ENCODE measurements at places on chromosomes 6 and 20.

DNA sequence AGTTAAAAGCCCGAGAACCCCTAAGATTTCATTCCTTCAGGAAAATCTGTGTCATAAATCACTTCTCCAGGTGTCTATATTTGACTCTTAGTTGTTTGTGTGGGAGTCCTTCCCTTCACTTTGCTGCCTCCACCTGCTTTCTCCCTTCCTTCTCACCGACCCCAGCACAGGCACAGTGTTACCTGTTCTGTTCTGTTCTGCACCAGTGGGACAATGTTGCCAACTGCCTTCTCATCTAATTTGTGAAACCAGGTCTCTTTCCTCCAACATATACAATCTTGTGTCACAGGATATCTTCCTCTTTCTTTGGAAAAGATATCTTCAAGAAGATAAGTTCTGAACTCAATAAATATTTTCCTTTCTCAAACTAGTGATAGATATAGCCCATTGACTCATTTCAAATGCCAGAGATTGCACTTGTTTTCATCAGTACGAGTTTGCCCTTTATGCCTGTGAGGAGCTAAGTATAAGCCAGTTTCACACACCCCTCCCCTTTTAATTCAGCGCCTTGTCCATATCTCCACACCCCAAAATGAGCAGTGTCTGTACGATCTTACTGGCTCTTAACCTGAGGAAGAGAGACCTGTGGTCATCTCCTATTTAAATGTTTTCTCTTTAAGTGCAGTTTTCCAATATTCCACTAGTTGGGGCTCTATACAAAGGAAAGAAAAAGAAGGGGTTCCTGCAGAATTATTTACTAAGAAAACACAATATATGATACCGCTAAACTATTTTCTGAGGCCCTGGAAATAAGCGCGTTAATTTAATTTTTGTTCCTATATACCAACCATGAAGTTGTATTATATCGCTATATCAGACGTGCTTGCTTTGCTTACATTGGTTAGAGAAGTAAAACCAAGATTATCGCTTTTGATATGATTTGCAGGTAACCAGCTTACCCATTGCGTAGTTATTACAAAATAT is 81.6 kb upstream of the PREP start:
- DNase-seq = peak; percentile 45

GRCh38 chr6:15522427-15522826 is 140.4 kb downstream of the DTNBP1 start:
- no peak for DNase-seq

DNA sequence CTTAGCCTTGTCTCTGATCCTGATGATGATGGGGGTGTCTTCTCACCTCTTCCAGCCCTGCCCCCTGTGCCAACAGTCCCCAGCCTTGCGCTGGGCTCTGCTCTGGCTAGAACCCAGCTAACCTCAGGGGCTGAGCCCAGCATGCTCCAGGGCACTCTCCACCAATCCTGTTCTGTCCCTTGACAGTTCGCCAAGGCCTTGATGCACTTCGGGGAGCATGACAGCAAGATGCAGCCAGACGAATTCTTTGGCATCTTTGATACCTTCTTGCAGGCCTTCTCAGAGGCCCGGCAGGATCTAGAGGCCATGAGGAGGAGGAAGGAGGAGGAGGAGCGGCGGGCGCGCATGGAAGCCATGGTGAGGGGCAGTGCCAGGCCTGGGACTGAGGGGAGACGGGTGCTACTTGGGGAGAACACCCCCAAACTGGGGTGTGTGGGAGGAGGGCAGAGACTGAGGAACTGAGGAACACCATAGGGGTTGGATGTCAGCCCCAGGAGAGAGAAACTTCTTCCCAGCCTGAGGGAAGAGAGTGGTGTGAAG is 33.1 kb downstream of the MOCS1 start:
- DNase-seq = no peak

- DNase-seq = peak; percentile 54
Observed at GRCh38 chr20:6636209-6637159, 131.0 kb upstream of the BMP2 start.

Data from neural progenitor cell (in vitro differentiated cells).